ENCODE measurements at places on chromosomes 4 and X. TPM values are rescaled to one million over a fixed set of nuclear protein-coding genes. Genes with fewer than 3 reads are reported as not detected.

DNA sequence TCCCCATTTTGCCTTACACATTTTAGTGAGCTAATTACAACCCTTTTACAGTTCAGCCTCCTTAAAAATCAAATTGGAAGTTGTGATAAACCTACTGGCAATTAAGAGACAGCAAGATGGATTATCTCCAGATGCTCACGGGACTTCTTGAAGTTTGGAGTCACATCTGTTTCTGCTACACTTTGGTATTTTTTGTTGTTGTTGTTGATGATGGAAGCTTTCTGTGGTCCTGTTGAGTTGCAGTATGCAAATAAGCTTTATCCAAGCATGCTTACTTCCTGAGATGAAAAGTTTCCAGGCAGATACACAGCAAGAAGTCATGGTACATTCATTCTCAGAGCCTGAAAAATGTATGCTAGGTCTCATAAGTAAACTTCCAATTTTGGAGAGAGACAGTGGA lies 670.0 kb upstream of the AMOT start:
- no peak for DNase-seq

DNA sequence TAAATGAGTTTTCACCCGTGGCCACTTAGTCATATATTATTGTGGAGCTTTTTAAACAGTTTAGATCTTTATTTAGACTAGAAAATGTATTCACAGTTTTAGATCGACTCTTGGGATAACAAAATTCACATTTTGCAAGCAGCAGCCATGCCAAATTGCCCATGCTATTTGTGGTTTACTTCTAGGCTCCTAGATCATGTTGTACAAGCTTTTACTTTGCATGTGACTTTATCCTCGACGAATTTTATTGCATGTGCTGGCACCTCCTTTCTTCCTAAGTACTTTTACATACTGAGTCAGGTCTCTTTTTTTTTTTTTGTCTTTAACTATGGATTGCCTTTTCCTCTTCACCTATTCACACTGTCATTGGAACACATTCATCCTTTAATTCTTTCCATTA lies 23.2 kb downstream of the BBS12 start:
- DNase-seq, result no peak

- DNase-seq, result no peak
Observed at GRCh38 chrX:152936306-152936705, 38.4 kb downstream of the ZNF185 start.

- no peak for DNase-seq
Observed at GRCh38 chr4:185283723-185284122, 74.3 kb downstream of the SNX25 start.

Gene TMSB15A
- 111 TPM for total RNA-seq

- no peak for DNase-seq
Observed at GRCh38 chr4:85475631-85476233, 782 bp downstream of the ARHGAP24 start.

- DNase-seq, result no peak
Observed at GRCh38 chr4:948936-949300, 16.7 kb downstream of the TMEM175 start.

DNA sequence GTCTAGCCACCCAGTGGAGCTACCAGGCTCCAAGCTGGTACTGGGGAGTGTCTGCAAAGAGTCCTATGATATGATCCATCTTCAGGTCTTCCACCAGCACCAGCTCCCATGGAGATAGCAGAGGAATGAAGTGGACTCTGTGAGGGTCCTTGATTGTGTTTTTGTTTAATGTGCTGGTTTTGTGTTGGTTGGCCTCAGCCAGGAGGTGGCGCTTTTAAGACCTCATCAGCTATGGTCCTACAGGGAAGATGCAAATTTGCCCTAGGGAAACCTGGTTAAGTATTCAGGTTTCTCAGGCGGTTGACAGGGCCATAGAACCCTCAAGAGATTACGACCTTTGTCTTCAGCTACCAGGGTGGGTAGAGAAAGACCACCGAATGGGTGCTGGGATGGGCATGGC lies 1141.1 kb downstream of the STIM2 start:
- no peak for DNase-seq

- DNase-seq, result no peak
Observed at GRCh38 chr4:113181289-113182007, 132.0 kb downstream of the ANK2 start.

Gene CD38
- total RNA-seq, result 6.1 TPM

DNA sequence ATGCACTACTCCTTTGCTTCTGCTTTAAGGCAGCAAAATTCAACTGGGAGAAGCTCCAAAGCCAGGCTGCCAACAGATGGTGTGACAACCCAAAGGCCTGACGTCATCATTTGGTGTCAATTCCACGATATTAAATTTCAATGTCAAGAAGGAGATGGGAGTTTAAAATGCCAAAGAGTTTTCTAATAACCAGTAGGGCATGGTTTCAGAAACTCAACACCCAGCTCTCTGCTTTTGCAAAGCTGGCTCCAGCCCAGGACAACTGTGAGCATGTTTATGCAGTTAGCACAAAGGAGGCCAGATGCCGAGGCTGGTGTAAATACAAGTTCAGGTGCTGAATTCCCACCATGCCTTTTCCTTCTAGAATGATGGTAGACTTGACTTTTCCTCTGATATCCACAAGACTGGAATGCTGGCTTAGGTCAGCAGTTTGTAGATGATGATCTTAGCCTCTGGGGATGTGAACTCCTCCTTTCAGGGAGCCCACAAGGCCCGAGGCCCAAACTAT lies 67.3 kb downstream of the AFAP1 start:
- no peak for DNase-seq

- no peak for DNase-seq
Observed at GRCh38 chr4:184952522-184952921, 65.8 kb upstream of the HELT start.

DNA sequence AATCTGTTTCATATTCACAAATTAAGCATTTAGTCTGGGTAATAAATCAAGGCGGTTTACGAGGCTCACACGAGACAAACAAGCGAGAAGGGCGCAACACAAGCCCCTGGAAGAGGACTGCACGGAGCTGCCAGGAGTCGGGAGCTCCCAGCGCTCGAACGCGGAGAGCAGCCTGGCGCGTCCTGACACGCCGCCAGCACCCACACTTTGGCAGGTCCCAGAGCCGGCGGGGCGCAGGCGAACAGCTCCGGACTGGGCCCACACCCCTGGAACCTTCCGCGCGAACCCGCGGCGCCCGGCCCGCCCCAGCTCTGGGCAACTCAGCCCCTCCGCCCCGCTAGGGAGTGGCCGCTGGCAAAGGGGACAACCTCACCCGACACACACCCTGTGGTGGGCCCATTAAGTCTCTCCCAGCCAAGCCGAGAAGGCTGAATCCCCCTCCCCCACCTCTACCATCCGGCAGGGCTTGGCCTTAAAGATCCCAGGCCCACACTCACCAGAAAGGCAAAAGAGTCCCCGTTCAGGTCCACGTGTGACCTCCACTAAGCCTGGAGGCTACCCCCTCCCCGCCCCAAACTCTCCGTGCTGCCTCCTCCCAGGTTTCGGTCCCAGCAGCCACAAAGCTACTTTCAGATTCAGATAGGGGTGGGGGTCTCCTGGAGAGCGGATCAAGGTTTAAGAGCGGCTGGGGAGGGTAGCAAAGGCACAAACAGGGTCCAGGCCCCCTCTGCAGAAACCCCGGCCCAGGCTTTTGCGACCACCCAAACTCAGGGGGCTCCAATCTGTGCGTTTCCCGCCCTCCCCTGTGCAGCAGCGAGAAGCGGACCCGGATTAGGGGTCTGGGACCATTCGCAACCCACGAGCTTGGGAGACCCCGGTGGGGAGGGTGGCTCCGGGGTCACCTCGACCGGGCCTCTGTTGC lies 47.5 kb upstream of the BCOR start:
- DNase-seq, result no peak

DNA sequence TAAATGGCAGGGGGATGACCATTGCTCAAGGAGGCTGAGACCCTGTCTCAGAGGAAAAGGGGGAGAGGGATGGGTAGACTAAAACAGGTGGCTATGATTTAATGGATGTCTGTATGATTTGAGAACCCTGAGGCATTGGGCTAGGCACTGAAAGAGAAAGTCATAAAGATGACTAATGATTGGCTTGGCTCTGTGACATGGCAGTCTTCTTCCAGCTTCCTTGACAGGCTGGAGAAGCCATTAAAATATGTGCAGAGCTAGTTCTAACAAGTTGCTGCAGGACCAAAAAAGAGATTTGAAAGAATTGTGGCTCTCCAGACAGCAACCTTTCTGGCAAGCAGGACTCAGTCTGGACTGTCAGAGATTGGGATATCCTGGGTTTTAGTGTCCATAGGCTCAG lies 53.6 kb downstream of the AMER1 start:
- DNase-seq, result no peak

Gene VEGFD
- not detected for total RNA-seq

Gene HSFX4
- not detected for total RNA-seq

DNA sequence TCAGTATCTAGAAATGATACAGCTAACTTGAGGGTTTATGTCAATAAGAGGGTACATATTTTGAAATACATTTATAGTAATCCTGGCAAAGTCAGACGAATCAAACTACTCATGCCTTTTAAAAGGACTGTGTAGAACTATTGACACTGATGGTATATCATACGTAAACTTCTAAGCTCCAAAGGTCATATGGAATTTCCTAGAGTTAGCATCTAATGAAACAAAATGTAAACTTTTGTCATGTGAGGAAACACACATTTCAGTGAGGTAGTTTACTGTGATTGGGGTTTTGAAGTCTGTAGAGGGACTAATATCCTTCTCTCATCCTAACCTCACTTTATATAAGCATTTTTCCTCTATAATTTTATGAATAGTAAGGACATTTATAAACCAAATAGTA lies 138.4 kb downstream of the SCLT1 start:
- no peak for DNase-seq

DNA sequence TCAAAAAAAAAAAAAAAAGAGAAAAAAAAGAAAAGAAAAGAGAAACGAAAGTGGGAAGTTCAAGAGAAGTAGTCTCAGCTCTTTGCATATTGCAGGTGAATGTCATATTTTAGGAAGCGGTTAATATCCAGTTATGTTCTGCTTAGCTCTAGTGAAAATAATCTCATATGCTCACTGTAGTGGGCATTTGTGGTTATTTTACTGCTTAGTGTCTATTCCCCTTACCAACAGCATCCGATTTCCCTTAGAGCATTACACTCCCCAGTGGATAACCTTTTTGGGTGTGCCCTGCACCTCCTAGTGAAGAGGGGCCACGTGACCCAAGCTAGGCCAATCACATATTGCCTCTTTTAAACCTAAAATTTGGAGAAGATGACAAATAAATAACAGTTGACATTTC lies 111.2 kb upstream of the ZNF827 start:
- DNase-seq, result no peak

Gene TRPC3
- total RNA-seq, result 9.7 TPM

DNA sequence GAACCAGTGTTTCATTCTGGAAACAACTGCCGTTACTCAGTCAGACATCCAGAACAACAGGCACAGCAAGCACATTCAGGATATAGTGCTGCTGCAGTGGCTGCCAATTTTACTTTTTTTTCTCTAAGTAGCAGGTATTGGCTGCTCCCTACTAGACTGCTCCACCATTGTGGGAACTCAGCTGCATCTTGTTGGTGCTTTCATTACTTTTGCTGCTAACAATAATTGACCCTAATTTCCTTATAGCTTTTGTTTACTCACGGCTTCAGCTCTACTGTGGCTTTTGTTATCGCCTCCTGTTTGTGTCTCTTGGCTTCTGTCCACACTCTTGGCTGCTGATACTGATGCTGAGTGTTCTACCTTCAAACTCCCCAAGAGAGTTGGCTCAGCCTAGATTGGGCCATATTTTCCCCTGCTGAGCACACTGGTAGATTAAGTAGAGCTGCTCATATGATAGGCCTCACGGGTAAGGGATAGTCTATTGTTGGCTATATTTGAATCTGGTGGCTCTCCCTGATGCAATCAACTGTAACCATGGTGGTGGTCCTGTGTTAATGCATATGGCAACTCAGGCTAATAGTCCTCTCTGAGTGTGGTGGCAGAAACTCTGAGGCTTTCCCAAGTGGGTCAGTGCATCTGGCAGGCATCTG lies 44.5 kb upstream of the IL2 start:
- DNase-seq, result no peak

Gene EIF2S3
- 313 TPM for total RNA-seq

GRCh38 chr4:169200361-169201030 lies 70.3 kb downstream of the SH3RF1 start:
- DNase-seq, result no peak

- DNase-seq, result no peak
Observed at GRCh38 chrX:106973433-106974149, 26.4 kb downstream of the MORC4 start.

DNA sequence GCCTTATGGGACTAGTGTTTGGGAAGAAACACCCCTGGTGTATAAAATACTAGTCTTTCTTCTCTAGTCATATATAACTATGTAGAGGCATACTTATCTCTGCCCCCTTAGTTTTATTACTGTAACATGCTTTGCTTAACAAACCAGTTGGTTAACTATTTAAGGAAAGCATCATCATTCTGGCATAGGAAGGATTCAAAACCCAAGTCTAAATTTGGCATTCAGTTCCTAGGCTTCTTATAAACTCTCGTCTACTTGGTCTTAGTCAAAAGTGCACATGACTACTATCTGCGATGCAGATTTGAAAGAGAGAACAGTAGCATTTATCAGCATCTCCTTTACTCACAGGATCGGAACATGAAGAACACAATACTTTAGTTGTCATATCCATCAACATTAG lies 111.3 kb downstream of the MFAP3L start:
- no peak for DNase-seq

Gene HSD17B13
- 0.47 TPM for total RNA-seq

DNA sequence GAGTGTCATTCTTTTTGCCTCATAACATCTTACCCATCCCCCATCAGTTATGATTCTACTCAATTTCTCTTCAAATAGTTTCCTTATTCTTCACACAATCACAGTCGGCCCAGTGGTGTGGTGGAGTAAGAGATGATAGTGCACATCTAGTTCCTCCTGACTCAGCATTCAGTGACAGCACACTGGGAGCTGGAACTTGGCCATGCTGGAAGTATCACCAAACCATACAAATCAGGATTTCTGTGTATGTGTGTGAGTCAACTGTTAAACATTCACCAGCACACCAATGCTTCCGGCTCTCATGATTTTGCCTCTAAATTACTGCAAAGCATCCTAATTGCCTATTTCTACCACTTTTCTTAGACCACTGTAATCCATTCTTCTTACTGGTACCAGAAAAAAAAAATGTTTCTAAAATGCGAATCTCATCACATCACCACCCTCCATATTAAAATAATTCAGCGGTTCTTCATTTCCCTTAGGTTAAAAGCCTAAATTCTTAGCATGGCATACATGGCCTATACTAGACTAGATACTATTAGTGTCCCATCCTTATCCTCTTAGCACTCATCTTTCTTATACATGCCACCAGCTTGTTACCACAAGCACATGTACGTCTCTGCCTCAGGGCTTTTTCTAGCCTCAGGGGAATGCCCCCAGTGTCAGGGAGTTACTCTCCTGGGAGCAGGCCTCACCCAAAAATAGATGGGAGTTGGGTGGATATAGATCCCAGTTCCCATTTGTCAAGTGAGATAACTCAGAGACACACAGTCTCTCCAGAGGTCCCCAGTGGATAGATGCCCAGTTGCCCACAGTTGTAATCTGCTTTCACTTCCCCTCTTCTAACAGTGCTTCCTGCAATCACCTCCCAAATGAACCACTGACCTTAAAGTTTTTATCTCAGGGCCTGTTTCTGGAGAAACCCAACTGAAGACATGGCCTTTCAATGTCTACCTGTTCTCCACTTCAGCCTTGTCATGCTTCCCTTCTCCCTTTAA lies 49.2 kb upstream of the DDX53 start:
- DNase-seq, result no peak

All from occipital lobe (tissue), 3 donors.